Substantia nigra (tissue), 51 donors: ENCODE measurements at places on chromosomes 13 and 19.

GRCh38 chr19:19101540-19101939 lies 36.7 kb downstream of the TMEM161A start:
- DNase-seq: no peak

DNA sequence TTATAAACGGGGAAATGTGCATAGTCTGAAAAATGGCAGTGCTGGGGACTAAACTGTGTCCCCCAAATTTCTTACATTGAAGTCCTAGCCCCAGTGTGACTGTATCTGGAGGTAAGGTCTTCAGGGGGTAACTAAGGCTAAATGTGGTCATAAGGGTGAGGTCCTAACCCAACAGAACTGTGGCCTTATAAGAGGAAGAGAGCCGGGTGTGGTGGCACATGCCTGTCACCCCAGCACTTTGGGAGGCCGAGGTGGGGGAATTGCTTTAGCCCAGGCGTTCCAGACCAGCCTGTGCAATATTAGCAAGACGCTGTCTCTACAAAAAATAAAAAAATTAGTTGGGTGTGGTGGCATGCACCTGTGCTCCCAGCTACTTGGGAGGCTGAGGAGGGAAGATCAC lies 17.8 kb downstream of the PROZ start:
- DNase-seq: no peak

GRCh38 chr13:62033934-62034333 lies 618.3 kb upstream of the PCDH20 start:
- DNase-seq: no peak

DNA sequence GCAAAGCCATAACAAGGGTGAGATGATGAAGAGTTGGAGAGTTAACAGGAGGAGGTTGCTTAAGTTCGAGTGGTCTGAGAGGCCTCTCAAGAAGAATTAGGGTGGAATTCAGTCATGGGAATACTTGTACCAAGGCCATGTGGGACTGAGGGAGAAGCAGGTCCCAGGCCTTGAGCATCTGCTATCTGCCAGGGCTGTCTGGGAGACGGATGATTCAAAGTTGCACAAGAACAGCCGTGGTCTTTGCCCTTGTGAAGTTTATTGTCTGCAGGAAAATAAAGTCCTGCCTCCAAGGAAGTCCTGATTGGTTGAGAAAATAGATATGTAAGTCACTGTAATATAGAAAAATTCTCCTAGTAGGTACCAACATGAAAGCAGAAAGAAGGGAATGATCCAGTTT lies 178.8 kb upstream of the RFC3 start:
- no peak for DNase-seq

- DNase-seq: no peak
Observed at GRCh38 chr19:46014941-46015686, 7.7 kb downstream of the PGLYRP1 start.

DNA sequence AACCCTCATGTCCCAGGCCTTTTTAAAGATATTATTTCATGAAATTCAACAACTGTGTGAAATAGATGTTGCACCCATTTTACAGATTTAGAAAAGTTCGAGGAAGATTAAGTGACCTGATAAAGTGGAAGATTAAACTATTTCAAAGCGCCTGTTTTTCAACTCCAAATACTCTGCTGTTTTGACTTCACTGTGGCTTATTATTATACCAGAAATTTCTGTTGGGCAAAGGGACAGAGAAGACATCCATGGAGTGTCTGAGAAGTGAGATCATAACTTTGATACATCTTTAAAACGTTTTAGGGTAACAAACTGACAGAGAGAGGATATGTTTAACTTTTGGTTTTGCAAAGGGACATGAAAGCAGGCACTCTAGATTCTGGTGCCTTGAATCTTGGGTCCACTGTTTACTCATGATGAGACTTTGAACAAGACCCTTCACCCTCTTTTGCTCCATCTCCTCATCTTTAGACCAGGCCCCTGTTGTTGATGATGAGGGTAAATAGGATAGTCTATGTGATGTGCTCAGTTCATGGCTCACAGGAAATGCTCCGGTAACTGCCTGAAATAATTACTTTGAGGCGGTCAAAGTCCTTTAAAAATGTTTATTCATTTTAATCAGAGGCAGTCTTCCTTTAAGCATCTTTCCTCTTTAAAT lies 55.4 kb downstream of the RFC3 start:
- DNase-seq: no peak

- DNase-seq: no peak
Observed at GRCh38 chr13:97627566-97627965, 193.6 kb downstream of the RAP2A start.

- DNase-seq: no peak
Observed at GRCh38 chr13:109366525-109366924, 419.9 kb downstream of the IRS2 start.

DNA sequence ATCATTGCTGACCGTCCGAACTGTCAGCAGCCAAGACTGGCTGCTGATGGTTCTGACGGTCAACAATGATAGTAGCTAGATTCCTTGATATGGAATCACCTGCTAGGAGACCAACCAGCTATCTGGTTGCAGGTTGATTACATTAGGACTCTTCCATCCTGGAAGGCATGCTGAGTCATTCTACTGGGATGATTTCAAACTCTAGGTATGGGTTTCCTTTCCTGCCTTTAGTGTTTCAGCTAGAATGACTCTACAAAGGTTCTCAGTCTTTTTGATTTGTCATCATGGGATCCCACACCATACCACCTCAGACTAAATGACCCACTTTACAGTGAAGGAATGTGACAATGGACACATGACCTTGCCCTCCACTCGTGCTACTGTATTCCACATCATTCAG lies 138.1 kb upstream of the KL start:
- DNase-seq: no peak
